SW480 (cell line): ENCODE measurements at places on chromosomes 1 and 21.

- DNase-seq: no peak
These were observed 84.3 kb downstream of the UBIAD1 start for GRCh38 chr1:11357276-11357675.

- peak; percentile 85 for DNase-seq
These were observed 18.3 kb upstream of the ARID1A start for GRCh38 chr1:26677306-26678115.

DNA sequence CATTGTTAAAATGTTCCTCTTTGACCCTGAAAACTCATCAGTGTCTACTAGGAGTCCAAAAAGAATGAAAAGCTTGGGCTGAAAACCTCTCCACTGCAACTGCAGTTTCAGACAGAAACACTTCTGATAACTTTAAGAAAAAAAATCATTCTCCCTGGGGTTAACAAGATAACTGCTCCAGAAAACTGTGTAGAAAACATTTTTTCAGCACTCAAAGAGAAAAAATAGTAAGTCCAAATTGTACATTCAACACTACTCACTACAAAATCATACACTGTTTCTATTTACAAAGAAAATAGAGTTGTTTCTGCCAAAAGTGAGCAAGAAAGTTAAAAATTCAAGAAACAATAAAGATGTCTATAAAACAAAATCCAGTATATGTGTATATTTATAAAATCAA, 157.8 kb downstream of the RERE start:
- DNase-seq: no peak

- DNase-seq: no peak
These were observed 114.4 kb upstream of the RAB3GAP2 start for GRCh38 chr1:220386494-220387195.

DNA sequence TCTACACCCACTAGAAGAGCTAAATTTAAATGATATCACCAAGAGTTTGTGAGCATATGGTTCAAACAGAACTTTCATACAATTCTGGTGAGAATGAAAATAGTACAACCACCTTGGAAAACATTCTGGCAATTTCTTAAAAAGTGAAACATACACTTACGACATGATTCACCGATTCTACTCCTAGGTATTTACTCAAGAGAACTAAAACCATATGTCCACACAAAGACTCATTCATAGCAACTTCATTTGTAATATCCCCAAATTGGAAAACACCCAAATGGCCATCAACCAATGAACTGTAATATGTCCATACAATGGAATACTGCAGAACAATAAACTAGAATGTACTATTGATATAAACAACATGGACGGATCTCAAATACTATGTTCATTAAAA, 51.2 kb upstream of the ADAM30 start:
- DNase-seq: no peak

DNA sequence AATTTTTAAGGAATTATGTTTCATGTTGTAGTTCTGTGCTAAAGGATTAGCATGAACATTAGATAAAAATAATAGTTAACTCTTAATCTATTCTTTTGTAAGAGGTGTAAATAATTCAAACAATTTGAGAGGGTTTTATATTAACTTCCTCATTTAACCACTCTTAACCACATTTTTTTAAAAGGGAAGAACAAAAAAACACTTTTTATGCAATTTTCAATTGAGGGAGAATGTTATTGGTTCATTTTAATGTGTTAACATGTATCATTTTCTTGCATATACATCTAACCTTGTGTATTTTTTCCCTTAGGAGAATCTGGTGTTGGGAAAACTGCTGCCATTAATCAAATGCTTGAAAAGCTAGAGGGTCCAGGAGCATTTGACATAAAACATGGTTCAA, 169.0 kb downstream of the LBR start:
- DNase-seq: no peak

- no peak for DNase-seq
These were observed 65.7 kb downstream of the GADD45A start for GRCh38 chr1:67750691-67751054.

- no peak for DNase-seq
These were observed 155.4 kb downstream of the PGBD5 start for GRCh38 chr1:230270559-230271281.

- DNase-seq: no peak
These were observed 20.0 kb downstream of the AHCYL1 start for GRCh38 chr1:110004583-110004982.

DNA sequence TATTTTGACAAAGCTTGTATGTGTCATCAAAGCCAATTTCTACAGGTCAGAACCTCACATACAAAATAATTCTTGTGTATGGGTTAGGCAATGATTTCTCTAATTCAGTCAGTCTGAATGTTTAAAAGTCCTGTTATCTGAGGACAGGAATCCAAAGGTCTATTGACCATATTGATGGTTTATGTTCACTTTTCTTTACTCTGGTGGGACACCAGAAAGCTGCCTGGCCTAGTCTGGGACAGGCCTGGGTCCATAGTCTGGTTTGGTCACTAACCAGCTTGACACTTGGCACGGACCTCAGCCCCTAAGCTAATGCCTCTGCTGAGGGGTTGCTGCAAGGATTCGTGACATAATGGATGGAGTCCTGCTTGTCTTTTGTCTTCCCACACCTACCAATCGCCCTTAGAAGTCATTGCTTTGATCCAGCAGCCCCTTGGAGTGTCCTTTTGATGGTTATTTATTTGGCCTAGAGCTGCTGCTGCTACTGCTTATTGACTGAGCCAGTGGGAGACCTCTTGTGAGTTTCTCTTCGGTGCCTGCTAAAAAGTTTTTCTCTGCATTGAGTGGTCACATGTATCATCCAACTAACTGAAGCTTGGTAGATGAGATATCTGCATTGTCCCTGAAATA, 15.7 kb downstream of the IFNAR2 start:
- no peak for DNase-seq

DNA sequence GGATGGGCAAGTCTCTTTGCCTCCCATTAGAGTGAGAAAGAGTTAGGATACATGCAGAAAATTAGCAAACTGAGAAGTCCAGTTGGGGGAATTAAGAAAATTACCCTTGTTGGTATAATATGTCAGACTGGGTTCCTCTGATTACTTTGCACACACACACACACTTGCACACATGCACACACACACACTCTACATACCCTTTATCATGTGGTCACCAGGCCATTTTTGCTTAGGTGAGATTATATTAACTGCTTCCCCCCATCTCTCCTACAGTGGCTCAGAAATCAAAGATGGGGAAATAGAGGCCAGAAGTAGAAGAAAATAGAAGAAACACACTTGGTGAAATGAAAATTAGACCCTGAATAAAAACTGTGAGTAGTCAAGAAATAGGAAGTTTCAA, 917 bp upstream of the LIX1L start:
- DNase-seq: no peak

DNA sequence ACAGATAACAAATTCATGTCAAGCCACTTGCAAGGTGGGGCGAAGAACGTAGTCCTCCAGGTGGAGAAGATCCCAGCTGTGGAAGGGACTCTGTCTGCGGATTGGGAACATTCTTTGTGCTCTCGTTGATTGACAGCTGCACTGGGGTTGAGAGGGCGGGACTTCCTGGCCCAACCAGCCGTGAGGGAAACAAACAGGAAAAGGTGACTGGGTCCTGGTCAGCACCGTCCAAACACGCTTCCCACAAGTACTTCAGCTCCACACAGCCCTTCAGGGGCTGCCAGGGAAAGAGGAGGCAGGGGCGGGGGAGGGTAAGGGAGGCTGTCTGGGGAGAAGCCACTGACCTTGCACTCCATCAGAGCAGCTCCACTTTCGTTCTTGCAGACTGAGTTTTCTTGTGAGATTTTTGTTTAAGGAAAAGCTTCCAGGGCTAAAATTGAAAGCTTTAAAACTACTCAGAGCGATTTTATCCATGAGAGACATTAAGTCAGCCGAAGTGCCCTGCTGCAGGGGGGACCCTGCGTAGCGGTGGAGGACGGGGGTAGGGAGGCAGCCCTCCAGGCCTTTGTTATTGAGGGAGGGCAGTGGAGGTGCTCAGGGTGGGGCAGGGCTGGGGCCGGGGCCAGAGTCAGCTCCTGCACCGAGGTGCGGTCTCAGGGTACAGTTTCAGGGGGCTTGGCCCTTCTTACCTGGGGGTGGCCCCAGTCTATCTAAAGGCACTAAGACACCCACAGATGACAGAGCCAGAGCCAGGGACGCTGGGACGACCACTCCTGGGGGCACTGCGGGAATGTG, 21.6 kb upstream of the STUM start:
- no peak for DNase-seq

GRCh38 chr21:22965455-22966135, 1967.4 kb downstream of the NCAM2 start:
- no peak for DNase-seq
